Stimulated activated CD4-positive, alpha-beta T cell treated with anti-CD3 and anti-CD28 coated beads, TNF-alpha, amount 100 ng/mL, for 24 hours (primary cell): ENCODE measurements at places on chromosomes 13 and 19.
A peak's percentile ranks its signal among the peaks of the same experiment; 100 is the strongest.

- DNase-seq: no peak
Observed at GRCh38 chr19:13463296-13463695, 43.0 kb downstream of the CACNA1A start.

GRCh38 chr19:11813703-11814028 lies 407 bp upstream of the ZNF440 start:
- DNase-seq: no peak

GRCh38 chr19:16019691-16020448 lies 56.4 kb upstream of the TPM4 start:
- no peak for DNase-seq

- peak; percentile 71 for DNase-seq
Observed at GRCh38 chr13:19959141-19959830, 759 bp downstream of the ZMYM2 start.

GRCh38 chr13:34756572-34756971 lies 185.5 kb upstream of the NBEA start:
- DNase-seq: no peak
